T-helper 1 cell (primary cell): ENCODE measurements at places on chromosomes 12 and 14.

GRCh38 chr12:22670762-22671161, 45.8 kb downstream of the ETNK1 start:
- no peak for DNase-seq

DNA sequence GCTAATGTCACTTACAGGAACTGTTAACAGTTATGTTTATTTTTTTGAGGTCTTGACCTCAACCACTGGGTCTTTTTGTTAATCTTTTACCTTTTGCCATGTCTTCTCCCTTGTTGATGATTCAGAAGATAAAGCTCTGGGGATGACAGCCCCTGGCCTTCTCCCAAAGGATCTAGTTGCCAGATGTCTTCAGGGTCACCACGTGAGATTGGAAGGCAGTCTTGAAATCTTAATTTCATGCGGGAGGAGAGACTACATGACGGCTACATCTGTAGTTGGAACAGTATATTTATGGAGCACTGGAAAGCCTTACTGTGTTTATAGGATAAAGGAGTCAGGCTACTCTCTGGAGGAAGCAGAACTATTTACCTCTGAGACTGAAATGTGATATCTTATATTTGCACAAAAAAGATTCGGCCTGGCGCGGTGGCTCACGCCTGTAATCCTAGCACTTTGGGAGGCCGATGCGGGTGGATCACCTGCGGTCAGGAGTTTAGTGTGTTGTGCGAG, 5.6 kb downstream of the MLEC start:
- DNase-seq, result no peak

DNA sequence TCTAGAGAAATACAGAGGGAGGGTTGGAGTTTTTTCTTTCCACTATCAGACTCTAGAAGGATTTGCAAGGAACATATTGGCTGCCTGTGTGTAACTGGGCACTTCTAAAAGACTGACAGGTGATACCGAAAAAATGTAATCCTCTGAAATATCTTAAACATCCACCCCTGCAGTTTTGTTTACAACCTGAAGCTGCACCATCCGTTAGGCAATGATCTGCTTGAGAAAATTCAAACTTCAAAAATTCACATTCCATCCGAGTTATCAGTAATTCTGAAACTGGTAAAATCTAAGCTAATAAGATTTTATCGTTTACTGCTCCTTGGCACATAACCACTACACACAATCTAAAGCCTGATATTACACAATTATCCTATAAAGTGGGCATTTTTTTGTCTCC, 528.6 kb downstream of the FUT8 start:
- no peak for DNase-seq

- DNase-seq, result no peak
Observed at GRCh38 chr14:85122690-85123089, 407.3 kb upstream of the FLRT2 start.
